ENCODE measurements at places on chromosomes 11 and 22. TPM values are rescaled to one million over a fixed set of nuclear protein-coding genes. Genes with fewer than 3 reads are reported as not detected.

The MRGPRX3 gene
- total RNA-seq, result not detected

The TSSK2 gene
- total RNA-seq, result not detected

The GLYATL1 gene
- 0.84 TPM for total RNA-seq

The ASCL2 gene
- total RNA-seq, result not detected

The KLHL35 gene
- 1.5 TPM for total RNA-seq

The CALCA gene
- 6.0 TPM for total RNA-seq

The LTBP3 gene
- total RNA-seq, result 122 TPM

The RASSF10 gene
- 3.9 TPM for total RNA-seq

The DKK3 gene
- 164 TPM for total RNA-seq

The KRTAP5-9 gene
- not detected for total RNA-seq

The KCNJ1 gene
- total RNA-seq, result not detected

The SUSD2 gene
- total RNA-seq, result 0.62 TPM

The TMEM86A gene
- 3.1 TPM for total RNA-seq

The LRRC4C gene
- total RNA-seq, result 1.5 TPM

The NRXN2 gene
- total RNA-seq, result not detected

The ZNRF3 gene
- 10.5 TPM for total RNA-seq

The SLC17A6 gene
- not detected for total RNA-seq

The VSIG10L2 gene
- not detected for total RNA-seq

The CRYAB gene
- total RNA-seq, result 23.9 TPM

The SPDYC gene
- not detected for total RNA-seq

The CDHR5 gene
- not detected for total RNA-seq
